A673 (cell line): ENCODE measurements at places on chromosomes 2 and 18. TPM values are rescaled to one million over a fixed set of nuclear protein-coding genes. Genes with fewer than 3 reads are reported as not detected.

DNA sequence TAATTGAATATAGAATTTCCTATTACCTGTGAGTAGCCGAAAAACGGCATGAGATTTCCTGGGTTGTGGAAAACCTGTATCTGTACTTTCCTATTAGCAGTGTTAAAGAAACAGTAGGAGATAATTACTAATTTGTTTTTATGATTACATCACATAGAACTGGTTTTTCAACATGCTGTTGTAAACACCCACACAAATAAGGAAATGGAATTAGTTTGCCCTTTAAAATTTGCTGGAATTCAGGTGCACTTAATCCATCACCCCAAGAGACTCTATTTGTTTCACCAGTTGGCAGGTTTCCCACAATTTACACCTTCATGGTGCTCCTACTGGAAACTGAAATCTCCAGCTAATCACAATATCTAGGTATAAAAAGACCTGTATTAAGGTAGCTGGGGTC is 274.1 kb upstream of the SLC8A1 start:
- DNase-seq = no peak

- no peak for DNase-seq
Measured at GRCh38 chr2:173545364-173545763, 190.7 kb downstream of the CDCA7 start.

DNA sequence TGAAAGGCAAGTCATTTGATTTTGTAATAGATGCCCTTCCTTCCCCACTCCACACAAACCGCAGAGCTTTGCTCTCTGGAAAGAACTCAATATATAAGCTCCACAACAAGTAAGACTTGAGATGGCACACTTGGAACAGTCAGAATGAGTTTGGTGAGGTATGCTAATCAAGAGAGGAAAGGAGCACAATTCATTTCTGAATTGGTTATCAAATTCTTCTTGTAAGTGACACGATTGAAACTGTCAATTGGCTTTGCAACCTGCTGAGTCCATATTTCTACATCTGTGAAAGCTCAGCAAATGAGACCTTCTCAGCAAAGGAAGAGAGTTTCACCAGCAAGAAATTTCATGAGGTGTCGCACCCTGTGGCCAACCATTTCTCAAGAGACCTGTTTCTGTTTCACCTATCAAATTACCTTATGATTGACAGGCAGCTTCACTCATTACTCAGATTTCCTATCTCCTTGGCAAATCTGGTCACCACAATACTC is 19.1 kb downstream of the CTLA4 start:
- DNase-seq = no peak

- DNase-seq = no peak
Measured at GRCh38 chr2:58081000-58081399, 34.4 kb downstream of the VRK2 start.

DNA sequence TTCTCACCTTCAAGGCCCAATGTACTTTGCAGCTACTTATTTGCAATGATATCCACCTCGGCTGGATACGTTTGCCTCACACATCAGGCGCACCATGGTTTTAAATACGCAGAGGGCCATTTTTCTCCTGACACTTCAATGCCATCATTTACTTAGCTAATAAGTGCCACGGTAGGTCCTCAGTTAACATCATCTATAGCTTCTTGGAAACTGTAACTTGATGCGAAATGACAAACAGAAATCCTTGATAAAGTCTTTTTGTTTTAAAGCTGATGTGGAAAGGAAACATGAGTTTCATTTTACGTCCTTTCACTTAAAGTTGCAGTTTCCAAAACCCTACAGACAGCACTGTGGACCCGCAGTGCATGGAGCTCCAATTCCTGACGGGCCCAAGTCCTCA is 37.1 kb downstream of the ZNF516 start:
- DNase-seq = no peak

- no peak for DNase-seq
Measured at GRCh38 chr2:5035057-5035488, 657.1 kb upstream of the SOX11 start.

GRCh38 chr18:6626457-6626856 is 103.1 kb upstream of the ARHGAP28 start:
- DNase-seq = no peak

DNA sequence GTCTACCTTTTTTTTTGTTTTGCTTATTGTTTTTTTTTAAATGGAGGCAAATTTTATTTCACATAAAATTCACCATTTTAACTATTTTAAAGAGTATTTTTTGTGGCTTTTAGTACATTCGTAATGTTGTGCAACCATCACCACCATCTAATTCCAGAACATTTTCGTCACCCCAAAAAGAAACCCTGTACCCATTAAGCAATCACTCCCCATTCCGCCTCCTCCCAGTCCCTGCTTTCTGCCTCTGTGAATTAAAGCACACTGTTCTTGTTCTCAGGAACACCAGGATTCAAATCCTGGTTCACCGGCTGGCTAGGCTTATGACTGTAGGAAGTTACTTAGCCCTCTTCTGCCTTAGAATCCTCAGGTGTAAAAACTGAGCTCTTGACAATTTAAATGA is 36.9 kb upstream of the EPAS1 start:
- DNase-seq = no peak

- no peak for DNase-seq
Measured at GRCh38 chr2:191329841-191330240, 84.6 kb downstream of the MYO1B start.

DNA sequence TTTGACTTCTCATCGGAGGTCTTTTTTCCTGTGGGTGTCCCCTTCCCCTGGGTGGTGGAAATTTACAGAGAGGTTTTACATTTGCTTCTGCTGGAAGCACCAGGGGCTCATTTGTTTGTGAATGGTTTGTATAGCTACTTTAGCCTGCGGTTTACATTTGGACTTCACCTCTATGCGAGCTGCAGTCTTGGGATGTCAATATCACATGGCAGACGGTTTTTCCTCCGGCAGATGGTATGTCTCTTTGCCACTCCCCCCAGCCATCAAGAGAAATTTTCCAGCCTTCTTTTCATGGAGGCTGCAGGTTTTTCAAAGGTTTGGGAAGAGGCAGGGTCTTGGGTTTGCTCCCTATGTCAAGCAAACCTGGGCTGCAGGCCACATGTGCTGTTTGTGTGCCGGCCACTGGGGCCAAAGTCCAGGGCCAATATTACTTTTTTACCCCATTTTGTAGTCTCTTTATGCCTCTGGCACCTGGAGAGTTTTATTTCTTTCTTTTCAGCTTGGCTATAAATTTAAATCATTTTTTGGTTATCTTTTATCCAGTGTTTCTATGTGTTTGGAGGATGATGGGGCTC is 23.9 kb upstream of the BOD1L2 start:
- DNase-seq = no peak

- no peak for DNase-seq
Measured at GRCh38 chr18:58310517-58310916, 266.5 kb downstream of the NEDD4L start.

DNA sequence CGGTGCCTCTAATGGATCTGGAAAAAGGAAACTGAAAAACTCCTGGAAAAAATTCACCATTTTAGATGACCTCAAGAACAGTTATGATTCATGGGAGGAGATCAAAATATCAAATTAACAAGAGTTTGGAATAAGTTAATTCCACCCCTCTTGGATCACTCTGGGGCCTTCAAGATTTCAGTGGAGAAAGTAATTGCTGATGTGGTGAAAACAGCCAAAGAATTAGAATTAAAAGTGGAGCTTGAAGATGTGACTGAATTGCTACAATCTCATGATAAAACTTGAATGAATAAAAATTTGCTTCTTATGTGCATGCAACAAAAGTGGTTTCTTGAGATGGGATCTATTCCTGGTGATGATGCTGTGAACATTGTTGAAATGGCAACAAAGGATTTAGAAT is 974.4 kb upstream of the GYPC start:
- DNase-seq = no peak

- DNase-seq = no peak
Measured at GRCh38 chr2:82098617-82099016, 1794.1 kb upstream of the LRRTM1 start.

GRCh38 chr2:161414042-161415033 is 1.8 kb upstream of the TBR1 start:
- DNase-seq = no peak

- peak; percentile 3 for DNase-seq
Measured at GRCh38 chr18:331221-331821, 63.5 kb upstream of the THOC1 start.

- DNase-seq = peak; percentile 22
Measured at GRCh38 chr2:137910641-137911040, 53.6 kb upstream of the HNMT start.

DNA sequence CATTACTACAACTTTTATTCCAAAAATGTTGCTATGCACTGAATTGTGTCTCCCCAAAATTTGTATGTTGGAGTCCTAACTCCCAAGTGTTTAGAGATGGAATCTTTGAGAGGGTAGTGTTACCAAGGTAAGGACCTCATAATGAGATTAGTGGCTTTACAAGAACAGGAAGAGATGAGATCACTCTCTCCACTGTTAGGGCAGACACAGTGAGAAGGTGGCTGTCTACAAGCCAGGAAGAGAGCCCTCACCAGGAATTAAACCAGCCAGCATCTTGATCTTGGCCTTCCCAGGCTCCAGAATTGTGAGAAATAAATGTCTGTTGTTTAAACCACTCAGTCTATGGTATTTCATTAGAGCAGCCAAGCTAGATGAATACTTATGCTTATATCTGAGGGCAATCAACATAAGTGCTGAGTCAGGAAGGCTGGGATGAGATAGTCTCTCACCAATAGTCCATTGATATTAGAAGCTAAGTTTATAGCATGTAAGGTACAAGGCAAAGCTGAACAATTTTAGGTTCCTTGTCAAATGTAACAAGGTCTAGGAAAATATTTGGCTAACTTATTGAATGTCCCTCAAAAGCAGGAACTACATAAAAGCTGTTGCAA is 317.6 kb upstream of the REG3G start:
- peak; percentile 83 for DNase-seq

GRCh38 chr2:42163444-42164045 is 5.6 kb upstream of the EML4 start:
- no peak for DNase-seq

DNA sequence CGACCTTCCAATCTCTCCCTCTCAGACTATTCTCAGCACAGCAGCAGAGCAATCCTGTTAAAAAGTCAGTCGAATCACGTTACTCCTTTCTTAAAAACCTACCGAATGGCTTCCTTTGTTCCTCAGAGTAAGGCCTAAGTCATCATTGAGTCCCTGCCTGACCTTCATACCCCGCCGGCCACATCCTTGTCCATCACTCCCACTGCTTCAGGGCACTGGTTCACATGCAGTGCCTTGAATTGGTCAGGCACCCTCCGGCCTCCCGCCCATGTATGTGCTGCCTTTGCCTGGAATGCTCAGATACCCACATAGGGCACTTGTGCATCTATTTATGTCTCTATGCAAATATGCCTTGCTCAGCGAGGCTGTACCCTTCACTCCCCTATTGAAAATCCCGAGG is 206.4 kb downstream of the DLGAP1 start:
- DNase-seq = no peak

DNA sequence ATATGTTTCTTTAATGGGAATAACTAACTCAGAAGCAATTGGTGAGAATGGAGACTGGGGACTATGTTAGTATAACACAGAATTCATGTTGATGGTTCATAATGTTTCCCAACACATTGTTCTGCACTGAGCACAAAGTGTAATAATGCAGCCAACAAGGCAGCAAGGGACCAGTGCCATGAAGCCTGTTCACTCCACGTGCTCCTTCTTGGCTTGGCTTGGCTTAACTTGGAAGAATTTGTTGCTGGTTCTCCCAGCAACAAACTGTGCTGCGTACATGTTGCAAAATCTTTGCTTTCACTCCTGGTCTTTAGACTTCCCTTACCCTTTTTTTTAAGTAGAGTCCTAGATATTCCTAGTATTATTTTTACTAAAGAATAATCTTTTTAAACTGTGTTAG is 129.7 kb downstream of the MAP3K20 start:
- DNase-seq = no peak

- DNase-seq = no peak
Measured at GRCh38 chr18:10760986-10761385, 235.2 kb downstream of the NAPG start.

DNA sequence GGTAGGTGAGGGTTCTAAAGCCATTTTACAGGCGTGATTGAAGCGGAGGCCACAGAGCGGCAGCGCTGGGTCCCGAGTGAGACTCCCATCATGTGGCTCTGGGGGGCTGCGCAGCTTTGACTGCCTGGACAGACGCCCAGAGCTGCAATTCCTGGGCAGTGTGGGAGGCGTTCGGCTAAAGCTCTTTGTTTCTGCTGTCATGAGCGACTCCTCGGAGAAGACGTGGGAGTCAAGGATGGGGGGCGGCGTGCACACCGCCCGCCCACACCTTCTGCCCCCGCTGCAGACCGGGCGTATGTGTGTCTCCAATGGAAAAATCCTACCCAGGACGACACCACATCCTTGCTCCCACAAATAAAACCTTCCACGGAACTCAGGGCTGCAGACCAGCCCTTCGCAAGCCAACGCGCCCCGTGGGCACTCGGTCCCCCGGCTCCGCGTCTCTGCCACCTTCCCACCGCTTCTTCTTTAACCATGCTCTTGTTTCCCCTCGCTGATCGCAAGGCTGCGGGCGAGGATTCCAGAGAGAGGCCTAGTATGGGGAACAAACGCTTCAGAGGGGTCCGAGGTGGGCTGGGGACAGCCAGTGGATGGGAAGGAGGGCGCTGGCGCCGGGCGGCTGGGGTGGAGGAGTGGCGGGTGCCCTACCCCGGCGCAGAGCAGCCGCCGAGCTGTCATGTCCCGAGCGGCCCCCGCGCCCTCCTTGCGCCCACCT is 680 bp upstream of the LBH start:
- peak; percentile 60 for DNase-seq

- peak; percentile 64 for DNase-seq
Measured at GRCh38 chr2:191247381-191248057, 2.3 kb downstream of the MYO1B start.

Gene ADRA2B
- total RNA-seq = 0.11 TPM in 1 of 2 replicates, not detected in the other

Gene PELI1
- 35.1 and 36.9 TPM in 2 replicates for total RNA-seq

Gene TMEM169
- 1.1 and 1.7 TPM in 2 replicates for total RNA-seq

Gene CROCC2
- total RNA-seq = not detected in 2 replicates

Gene AFF3
- not detected in 2 replicates for total RNA-seq

Gene GRHL1
- total RNA-seq = 0.13 and 0.42 TPM in 2 replicates

Gene MTCL1
- total RNA-seq = 8.9 and 11.2 TPM in 2 replicates

Gene BOK
- 2.7 and 4.0 TPM in 2 replicates for total RNA-seq

Gene UNC80
- 1.6 and 1.8 TPM in 2 replicates for total RNA-seq

Gene IL37
- total RNA-seq = not detected in 2 replicates

Gene HRH4
- 0.15 TPM in 1 of 2 replicates, not detected in the other for total RNA-seq

Gene CCDC148
- 0.90 and 0.92 TPM in 2 replicates for total RNA-seq

Gene CD302
- total RNA-seq = 0.24 and 0.31 TPM in 2 replicates

Gene RETREG2
- 53.1 and 59.0 TPM in 2 replicates for total RNA-seq

Gene TMBIM1
- 40.2 and 43.9 TPM in 2 replicates for total RNA-seq

Gene REEP1
- 3.6 and 4.8 TPM in 2 replicates for total RNA-seq
